Stimulated activated CD4-positive, alpha-beta T cell treated with anti-CD3 and anti-CD28 coated beads, Interleukin-1b, Interleukin-23, amount 100 ng/mL, for 24 hours (primary cell): ENCODE measurements at places on chromosomes 12 and 14.

DNA sequence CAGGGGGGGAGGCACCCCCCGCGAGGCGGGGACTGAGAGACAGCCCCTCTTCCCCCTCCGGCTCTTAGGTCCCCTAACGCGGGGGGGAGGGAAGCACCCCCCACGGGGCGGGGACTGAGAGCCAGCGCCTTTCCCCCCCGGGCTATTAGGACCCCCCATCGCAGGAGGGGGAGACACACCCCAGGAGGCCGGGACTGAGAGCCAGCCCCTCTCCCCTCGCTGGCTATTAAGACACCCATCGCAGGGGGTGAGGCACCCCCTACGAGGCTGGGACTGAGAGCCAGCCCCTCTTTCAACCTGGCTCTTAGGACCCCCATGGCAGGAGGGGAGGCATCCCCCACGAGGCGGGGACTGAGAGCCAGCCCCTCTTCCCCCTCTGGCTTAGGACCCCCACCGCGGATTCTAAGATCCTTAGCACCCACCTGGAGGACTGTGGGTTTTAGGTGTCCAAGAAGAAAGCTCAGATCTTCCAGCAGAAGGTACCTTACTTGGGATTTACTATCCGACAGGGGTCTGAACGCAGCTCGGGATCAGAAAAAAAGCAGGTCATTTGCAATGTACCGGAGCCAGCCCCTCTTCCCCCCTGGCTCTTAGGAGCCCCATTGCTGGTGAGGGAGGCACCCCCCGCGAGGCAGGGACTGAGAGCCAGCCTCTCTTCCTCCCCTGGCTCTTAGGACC is 197.8 kb upstream of the PZP start:
- no peak for DNase-seq

GRCh38 chr14:75479770-75480600 is 42.3 kb upstream of the BATF start:
- no peak for DNase-seq

DNA sequence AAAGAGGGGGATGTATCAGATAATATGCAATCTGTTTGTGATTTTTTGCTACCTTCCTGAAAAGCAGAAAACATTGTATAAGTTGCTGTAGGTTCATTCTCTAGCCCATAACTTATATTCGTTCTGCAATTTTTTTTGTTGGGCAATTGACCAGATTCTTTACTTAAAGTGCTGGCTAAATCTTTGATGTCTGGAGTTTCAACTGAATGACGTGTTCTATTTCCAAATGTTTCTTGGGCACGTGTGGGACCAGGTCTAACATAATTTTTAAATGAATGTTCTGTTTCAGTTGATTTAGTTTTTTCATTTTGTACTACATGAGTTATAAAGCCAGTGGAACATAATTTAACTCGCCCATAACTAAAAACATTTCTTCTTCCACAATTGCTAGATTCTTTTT is 3.8 kb downstream of the MLH3 start:
- DNase-seq, result no peak

DNA sequence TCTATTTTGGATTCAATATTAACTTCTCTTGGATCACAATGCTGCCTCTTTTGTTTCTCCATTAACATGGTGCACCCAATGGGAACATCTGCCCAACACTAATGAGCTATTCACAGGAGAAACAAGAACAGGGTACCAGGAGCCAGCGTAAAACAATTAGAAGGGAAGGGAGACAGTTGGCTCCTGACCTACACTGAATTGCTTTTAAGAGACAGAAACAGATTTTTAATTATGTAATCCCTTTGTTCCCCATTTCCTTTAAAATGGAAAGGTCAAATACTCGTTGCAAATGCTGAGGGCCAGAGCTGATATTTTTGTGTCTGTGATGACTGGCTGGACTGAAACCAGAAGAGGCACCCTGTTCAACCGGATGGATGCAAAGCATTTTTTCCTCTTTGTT is 108.3 kb downstream of the SEC23A start:
- DNase-seq, result no peak

GRCh38 chr12:14138495-14138894 is 157.1 kb upstream of the GRIN2B start:
- no peak for DNase-seq

- DNase-seq, result no peak
Measured at GRCh38 chr14:60102389-60102788, 10.7 kb downstream of the PCNX4 start.

GRCh38 chr12:25939606-25940005 is 18.9 kb upstream of the RASSF8 start:
- DNase-seq, result no peak

- DNase-seq, result no peak
Measured at GRCh38 chr14:26282578-26282977, 315.3 kb downstream of the NOVA1 start.

DNA sequence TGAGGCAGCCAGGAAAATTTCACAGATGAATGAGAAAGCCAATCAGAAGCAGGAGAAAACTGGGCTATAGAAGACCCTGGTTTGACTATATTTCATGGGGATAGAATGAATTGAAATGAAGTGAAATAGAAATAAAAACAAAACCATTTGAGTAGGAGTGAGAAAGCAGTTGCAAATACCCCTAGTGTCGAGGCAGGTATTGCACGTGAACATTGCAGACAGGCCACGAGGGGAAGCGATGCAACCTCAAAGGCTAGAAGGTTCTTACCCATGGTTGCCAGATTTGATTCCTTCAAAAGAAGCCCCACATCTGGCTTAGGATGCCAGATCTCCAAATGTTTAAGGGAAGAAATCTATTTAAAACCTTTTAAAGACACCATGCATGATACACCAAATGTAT is 648.9 kb downstream of the VRK1 start:
- DNase-seq, result no peak

DNA sequence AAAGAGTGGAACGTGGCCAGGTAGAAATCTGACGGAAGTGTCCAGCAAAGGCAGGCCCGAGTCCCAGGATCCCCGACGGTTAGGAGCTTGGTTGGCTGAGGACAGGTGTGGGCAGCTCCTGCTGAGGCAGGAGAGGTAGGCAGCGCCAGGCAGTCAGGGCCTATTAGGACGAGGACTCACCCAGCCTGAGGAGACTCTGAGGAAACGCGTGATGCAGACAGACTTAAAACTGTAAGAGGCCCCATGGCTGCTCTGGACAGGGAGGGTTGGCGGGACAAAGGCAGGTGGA is 255.7 kb upstream of the SFSWAP start:
- DNase-seq, result no peak

- DNase-seq, result no peak
Measured at GRCh38 chr14:72443991-72444441, 449.9 kb downstream of the DPF3 start.

GRCh38 chr12:14696265-14696741 is at the start of gene GUCY2C:
TSS of gene GUCY2C (minus strand) at chr12:14696599. CDS start at chr12:14696448, 151 bp downstream.
- no peak for DNase-seq

DNA sequence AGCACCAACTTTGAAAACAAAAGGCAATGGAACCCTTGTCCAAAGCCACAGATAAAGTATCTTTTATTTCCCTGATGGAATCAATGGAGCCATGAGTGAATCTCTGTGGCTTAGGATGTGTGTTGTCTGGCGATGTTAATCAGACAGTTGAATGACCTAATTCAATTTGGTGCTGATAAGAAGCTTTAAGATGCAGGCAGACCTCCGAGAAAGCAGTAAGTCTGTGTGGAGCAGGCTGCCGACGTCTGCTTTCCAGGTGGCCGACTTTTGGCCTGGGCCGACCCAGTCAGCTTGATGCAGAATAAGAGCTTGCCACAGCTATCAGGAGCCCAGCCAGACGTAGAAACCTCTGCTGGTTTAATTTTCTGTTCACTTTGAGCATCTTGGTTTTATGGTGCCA is 21.1 kb upstream of the TMEM132C start:
- no peak for DNase-seq

DNA sequence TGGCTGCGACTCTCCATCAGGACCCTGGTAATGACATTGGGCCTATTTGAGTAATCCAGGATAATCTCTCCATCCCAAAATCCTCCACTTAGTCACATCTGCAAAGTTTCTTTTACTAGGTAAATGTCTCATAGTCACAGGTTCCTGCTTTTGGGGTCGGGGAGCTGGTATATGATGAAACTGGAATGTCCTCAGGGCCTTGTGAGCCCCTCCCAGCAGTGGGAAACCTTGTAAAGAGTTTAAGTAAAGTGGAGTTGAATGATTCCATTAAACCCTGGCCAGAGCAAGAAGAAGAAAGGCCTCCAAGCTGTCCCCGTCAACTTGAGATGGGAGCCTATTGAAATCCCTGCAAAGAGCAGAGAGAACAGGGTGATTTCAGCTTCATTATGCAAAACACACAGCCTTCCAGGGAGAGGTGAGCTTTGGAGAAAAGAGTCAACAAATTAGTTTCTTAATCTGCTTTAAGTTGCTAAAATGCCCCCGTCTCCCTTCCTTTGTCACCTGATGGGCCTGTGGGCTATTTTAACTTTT is 12.6 kb downstream of the WSCD2 start:
- no peak for DNase-seq

DNA sequence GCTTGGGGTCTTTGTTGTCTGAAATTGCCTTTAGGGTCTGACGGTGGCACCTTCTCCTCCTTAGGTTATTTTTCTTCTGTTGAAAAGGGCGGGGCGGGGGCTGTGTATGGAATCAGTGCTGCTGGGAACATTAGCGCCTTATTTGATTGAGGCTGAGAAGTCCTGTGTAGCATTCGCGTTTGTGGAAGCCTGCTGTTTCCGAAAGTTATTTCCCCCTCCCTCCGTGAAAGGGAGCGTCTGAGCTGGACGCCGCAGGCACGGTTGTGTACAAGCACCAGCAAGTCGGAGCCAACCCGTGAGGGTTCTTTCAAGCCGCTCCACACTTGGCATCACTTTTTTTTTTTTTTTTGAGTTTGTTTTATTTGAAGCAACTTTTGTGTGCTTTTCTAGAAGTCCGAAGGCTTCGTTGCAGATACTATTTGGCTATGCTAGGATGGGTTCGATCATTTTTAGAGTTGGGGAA is 1.1 kb downstream of the SYNE2 start:
- DNase-seq, result no peak

DNA sequence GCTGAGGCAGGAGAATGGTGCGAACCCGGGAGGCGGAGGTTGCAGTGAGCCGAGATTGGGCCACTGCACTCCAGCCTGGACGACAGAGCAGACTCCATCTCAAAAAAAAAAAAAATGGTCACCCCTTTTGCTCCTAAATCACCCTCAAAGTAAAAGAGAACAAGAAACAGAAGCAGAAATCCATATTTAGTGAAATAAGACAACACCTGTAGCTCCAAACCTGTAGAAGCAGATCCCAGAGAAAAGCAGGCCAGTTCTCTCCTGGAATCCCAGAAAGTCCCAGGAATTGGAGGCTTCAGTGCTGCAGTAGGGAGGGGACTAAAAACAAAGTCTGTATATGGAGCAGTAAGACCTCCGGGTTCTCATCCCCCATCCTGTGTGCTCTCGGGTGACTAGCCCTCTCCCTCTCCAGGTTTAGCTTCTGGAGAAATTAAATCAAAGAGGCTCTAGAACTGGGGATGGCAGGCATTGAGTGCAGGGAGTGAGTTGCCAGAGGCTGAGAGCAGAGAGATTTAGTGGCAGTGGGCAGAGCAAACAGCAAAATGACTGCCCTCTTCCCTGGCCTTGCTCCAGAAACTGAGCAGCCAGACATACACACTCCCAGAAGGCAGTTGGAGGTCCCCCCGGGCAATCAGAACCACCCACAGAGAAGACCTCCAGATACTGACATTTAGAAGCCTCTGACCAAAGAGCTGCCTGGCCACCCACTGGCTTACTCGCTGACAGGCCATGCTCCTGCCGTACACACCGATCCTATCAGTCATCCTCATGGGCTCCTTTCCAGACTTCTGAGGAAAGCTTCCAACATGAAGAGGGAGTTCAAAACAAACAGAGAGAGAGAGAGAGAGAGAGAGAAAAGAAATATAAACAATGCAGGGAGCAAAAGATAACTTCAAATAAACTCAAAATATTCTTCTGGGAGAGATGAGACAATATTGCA is 6.3 kb upstream of the MLXIP start:
- no peak for DNase-seq

- no peak for DNase-seq
Measured at GRCh38 chr12:29545102-29545467, 47.6 kb upstream of the OVCH1 start.

- DNase-seq, result no peak
Measured at GRCh38 chr12:132812631-132813305, 15.9 kb downstream of the GOLGA3 start.

GRCh38 chr12:92624236-92624635 is 78.6 kb upstream of the PLEKHG7 start:
- no peak for DNase-seq

- DNase-seq, result no peak
Measured at GRCh38 chr12:119949145-119949544, 39.9 kb upstream of the BICDL1 start.

GRCh38 chr12:81330480-81330879 is 252.6 kb downstream of the ACSS3 start:
- no peak for DNase-seq

DNA sequence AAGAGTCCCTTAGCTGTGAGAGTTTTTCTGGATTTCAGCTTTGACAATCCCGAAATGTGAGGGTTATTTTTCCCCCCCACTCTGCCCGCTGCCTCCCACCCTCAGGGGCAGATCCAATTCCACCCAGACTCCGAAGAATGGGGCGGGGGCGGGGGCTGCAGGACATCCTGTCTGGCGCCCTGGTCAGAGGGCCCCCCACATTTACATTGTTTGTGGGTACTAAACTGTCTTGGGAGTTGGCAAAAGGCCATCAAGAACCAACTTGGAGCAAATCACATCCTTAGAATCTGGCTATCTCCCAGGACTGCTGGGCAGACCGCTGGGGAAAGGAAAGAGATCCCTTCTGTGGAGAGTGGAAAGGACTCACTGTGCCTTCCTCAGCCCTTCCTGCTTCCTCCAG is 2.4 kb downstream of the EMP1 start:
- no peak for DNase-seq

- DNase-seq, result no peak
Measured at GRCh38 chr12:84056-84455, 17.5 kb downstream of the IQSEC3 start.

DNA sequence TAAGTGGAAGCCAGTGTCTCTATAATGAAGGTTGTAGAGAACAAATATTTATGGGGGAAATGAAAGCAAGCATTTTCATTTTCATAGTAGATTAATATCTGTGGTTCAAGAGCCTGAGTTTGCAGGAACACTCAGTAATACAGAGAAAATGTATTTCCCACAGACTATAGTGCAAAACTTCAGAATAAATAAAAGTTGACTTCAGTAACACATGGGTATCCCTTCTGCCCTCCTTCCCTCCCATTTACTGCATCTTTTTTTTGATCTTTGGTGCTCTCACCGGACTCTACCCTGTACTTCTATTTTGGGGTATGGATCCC is 75.3 kb upstream of the AMN1 start:
- DNase-seq, result no peak
